ENCODE measurements at places on chromosomes 3 and 15.

DNA sequence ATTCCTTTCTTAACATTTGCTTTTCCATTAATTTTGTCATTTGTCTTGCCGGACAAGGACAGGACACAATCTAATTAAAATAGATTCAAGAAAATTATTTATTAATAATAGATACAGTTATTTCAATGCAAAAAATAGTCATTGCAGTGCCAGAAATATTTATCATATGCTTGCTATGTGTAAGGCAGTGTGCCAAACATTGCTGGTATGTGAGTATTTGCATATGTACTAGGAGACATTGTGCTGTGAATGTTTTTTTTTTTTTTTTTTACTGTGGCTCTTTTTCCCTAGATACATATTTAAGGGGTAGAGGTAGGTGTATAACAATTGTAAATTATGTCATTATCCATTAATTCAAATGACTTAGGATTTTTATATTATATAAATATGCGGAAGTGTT is 23.3 kb downstream of the SPRED1 start:
- no peak for DNase-seq

DNA sequence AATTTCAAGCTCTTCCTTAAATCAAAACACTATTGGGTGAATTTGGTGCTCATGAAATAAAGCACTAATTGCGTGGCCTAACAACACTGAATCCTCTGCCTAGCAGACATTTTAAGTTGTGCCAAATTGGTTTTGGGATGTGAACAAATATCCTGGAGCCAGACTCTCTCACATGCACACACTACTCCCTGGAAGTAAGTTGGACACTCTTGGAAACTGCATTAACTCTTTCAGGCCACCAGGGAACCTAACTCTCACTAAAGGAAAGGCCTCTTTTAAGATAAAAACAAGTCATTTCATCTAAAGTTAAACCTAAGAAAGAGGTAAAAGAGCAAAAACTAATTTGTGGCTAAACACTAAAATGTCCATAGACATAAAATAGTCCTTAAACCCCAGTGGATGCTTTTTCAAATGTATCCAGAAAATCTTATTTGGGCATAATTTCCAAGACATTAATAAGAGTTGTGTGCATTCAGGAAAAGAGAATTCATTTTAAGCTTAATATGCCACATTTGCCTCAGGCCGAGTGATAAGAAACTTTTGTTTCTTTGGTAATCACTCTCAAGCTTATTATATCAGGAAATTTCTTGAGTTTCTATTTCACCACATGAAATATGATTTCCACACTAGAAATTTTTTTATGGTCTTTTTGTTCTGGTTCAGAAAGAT is 61.8 kb downstream of the ZBTB20 start:
- no peak for DNase-seq

DNA sequence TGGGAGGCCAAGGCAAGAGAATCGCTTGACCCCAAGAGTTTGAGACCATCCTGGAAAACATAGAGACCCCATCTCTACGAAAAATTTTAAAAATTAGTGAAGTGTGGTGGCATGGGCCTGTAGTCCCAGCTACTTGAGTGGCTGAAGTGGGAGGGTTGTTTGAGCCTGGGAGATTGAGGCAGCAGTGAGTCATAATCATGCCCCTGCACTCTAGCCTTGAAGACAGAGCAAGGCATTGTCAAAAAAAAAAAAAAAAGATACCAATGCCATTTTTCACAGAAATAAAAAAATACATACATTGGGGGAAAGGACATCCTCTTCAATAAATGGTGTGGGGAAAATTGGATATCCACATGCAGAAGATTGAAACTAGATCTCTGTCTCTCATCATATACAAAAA is 74.6 kb downstream of the CERS3 start:
- no peak for DNase-seq

GRCh38 chr3:58539626-58540025 is 2.6 kb upstream of the ACOX2 start:
- DNase-seq: no peak

DNA sequence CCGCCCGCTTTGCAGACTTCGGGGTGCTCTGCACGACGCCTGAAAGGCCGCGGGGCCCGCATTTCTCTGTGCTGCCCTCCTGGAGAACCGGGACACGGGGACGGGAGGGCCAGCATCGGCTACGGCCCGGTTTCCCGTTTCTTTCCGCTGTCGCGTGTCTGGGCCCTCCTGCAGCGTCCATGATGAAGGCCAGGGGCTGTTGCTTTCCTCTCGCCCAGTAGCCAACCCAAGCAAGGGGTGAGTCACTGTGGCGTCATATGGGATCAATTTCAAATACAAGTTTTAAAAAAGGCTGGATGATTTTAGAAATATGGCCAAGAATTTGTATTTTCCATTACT is 435 bp downstream of the SLC35G2 start:
- DNase-seq: no peak

DNA sequence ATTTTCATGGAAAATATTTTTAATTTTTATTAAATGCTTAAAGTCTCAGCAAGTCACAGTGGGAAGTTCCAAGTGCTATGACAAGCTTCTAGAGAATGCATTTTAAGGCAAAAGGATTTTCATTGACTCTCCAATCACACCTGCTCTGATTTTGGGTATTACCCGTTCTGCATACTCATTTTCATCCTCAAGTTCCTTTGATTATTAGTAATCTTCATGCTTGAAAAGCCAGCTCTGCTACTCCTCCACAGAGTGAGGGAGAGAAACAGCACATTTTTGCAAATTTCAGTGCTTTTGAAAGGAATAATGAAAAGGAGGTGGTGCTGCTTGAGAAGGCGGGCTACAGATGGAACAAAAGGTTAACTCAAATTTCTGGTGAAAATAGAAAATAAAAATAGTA is 450.7 kb downstream of the NSUN3 start:
- no peak for DNase-seq

DNA sequence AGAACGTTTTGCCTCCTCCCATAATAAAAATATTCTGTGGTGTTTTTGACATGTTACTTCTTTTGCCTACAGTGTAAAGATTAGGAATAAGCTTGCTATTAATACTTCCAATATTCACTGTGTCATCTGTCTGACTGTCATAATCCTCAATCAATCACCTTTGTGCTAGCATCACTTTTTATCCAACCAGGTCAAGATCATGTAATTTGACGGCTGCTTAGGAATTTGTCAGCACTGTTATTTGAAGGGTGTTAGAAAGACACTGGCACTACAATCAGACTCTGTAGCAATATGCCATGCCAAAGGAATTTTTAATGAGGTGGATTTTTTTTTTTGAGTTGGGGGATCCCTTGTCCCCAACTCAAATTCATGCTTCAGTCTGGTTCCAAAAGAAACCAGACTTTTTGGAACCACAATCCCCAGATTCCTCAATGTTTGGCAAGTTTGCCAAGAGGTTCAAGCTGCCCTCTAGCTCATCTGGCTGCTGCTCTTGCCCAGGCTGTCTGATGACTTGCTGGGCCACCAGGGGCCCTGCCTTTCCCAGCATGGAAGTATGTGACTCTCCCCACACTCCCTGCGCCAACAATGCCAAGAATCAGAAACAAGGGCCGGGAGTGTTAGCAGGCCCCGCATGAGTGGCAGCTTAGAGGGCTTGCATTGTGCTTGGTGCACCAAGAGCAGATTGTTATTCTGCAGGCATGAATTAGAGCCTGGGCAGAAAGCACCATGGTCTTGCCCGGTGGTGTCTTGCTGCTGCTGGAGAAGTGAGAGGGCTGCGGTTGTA is 58.6 kb upstream of the TSC22D2 start:
- no peak for DNase-seq

- no peak for DNase-seq
These were observed 9.3 kb downstream of the EIF4G1 start for GRCh38 chr3:184323696-184324095.

DNA sequence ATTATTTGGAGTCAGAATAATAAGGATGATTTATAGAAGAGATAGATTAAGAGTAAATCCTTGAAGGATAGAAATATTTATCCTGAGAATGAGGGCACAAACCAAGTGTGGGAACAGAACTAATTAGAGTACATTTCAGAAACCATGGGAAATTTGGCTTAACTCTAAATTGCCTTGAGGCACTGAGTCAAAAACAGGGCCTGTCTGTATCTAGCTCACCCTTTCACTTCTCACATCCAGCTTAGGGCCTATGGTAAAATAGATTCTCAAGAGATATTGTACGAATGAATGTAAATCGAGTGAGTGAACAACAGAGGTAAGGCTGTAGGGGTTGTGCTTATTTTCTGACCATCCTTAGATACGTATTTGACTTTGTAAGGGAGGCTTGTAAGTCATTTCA is 586.1 kb upstream of the DPPA4 start:
- no peak for DNase-seq

- DNase-seq: no peak
These were observed 6.4 kb downstream of the PDE8A start for GRCh38 chr15:84987949-84988624.

DNA sequence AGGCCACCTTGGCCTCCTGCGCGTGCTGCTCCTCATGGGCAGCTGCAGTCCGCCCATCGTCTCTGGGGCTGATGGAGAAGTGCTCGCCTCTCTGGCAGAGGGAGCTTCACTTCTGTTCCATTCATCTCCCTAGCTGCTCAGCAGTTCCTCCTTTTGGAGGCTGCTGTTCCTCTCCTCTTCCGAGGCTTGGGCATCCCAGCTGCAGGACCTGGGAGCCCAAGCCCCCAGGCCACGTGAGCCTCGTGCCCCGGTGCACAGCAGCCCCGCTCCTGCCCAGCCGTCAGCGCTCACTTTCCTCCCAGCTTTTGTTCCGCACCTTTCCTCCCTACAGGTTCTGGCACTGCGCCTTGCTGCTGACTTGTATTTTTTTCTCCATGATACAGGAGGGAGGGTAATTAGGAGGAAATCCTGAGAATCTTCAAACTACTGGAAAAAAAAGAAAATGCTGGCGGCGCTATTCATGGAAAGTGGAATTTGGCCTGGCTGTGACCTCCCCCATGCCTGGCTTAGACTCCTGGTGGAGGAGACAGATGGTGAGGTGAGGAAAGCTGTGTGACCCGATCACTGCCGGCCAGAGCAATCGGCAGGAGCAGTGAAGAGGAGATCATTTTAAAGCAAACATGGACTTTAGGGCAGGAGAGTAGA is 210.1 kb downstream of the CHST2 start:
- DNase-seq: no peak

- no peak for DNase-seq
These were observed at the start of gene GRIP2 for GRCh38 chr3:14539742-14540491. Gene GRIP2, minus strand, starts transcription at chr3:14540342. Its CDS starts 34 bp downstream, at chr3:14540308.

DNA sequence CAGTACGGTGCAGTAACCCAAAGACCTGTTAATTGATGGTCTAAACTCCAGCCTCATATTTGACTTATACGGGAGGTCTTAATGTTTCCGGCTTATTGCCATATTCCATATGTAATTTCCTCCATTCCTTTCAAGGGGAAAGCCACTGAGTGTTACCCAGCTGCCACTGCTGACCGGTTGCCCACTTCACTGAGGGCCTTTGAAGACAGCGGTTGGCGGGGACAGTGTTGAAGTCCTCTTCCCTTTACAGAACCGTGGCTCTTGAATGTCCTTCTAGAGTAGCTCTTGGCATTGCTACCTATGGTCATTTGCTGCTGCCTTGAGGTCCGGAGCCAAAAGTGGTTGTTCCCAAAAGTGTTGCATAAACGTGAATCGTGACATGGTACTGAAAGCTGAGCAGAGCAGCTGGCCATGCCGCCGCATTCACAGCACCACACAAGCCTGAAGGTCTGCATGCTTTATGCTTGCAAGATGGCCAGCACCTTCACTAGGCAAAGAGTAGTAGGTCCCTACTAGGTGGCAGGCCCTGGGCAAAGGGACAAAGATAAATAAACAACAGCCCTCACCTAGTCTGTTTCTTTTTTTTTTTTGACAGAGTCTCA is 51.7 kb upstream of the CTDSPL start:
- DNase-seq: no peak

DNA sequence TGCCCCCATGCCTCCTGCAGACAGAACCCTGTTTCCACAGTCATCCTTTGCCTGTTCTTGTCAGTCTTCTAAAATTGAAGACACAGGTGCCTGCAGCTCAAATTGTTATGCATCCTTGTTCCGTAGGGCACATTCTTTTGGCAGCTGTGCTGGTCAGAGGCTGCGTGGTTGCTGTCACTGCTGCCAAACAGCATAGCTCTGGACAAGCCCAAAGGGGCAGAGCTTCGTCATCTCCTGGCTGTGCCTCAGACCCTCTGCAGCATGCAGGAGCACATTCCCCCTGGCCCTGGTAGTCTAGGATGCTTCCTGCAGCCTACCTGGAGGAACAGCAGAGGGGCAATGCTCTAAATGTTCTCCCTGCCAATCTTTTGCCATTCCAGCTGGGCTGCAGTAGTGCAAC is 2.1 kb upstream of the FBXL22 start:
- no peak for DNase-seq

GRCh38 chr15:68775671-68776476 is 44.8 kb downstream of the ANP32A start:
- no peak for DNase-seq

DNA sequence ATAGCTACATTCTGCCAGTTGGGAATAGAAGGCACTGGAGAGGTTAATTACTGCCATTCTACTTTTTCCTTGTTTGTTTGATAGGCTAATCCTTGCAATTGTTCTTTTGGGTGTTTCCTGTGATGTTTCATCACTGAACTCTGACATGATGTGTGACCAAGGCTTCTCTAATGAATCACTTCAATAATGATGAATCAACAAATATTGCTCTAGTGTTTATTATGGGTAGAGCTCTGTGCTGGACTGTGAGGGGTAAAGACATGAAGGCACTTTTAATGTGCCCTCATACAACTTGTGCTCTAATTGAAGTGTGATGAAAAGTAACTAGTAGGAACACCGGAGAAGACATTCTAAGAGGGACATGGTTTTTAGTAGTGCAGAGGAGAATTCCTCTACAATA is 233.6 kb downstream of the WDR72 start:
- DNase-seq: no peak

DNA sequence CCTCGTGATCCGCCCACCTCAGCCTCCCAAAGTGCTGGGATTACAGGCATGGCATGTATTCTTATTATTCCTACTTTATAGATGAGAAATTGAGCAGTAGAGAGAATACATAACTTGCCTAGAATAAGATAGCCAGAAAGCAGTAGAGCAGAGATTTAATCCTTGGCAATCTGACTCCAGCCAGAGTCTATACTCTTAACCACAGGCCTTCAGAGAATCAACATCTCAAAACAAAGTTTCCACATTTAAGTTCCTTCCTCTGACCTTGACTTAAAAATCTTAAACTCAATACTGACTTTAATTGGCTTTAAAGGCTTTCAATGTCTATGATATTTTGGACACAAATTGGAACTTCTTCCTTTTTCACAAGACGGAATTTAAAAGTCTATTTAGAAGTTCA is 37.1 kb downstream of the ZNF106 start:
- DNase-seq: no peak

GRCh38 chr15:63600001-63600615 is 2.9 kb downstream of the FBXL22 start:
- no peak for DNase-seq

GRCh38 chr15:70512772-70513362 is 250.5 kb downstream of the UACA start:
- no peak for DNase-seq

GRCh38 chr3:101963902-101964362 is 114.6 kb downstream of the NFKBIZ start:
- no peak for DNase-seq

- DNase-seq: no peak
These were observed 25.9 kb downstream of the HSPBAP1 start for GRCh38 chr3:122767540-122768372.
